ENCODE measurements at places on chromosomes 4 and X. TPM values are rescaled to one million over a fixed set of nuclear protein-coding genes. Genes with fewer than 3 reads are reported as not detected.

The NXF3 gene
- total RNA-seq, result not detected

The H2BW2 gene
- total RNA-seq, result not detected

The CDKL5 gene
- total RNA-seq, result 5.8 TPM

The KCTD8 gene
- total RNA-seq, result 3.1 TPM

The HSFX3 gene
- total RNA-seq, result not detected

The OPN1MW2 gene
- not detected for total RNA-seq

The PAGE4 gene
- total RNA-seq, result 2.6 TPM

The EGFL6 gene
- total RNA-seq, result 95.3 TPM

The BCORL1 gene
- total RNA-seq, result 1.4 TPM

The TCEAL2 gene
- not detected for total RNA-seq

The DCAF4L1 gene
- 1.7 TPM for total RNA-seq

The SHISA3 gene
- total RNA-seq, result 0.48 TPM

The ARHGAP6 gene
- total RNA-seq, result 5.1 TPM

GRCh38 chr4:40749717-40750460, at the start of gene NSUN7:
TSS of gene NSUN7 (plus strand) at chr4:40749955. CDS start at chr4:40750694, 739 bp downstream.
- DNase-seq, result peak; percentile 75

DNA sequence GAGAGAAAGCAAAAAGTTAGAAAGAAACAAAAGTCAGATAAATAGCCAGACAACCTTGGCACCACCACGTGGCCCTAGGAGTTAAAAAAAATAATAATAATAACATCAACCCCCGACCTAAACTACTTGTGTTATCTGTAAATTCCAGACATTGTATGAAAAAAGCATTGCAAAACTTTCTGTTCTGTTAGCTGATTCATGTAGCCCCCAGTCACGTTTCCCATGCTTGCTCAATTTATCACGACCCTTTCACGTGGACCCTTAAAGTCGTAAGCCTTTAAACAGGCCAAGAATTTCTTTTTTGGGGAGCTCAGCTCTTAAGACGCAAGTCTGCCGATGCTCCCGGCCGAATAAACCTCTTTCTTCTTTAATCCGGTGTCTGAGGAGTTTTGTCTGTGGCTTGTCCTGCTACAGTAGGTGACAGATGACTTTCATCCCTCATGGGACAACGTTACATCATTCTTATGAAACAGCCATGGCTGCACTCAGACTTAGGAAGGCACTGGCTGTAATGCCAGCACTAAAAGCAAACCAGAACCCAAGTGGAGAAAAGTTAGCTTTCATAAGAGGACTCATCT, 520 bp downstream of the ACOX3 start:
- DNase-seq, result no peak

DNA sequence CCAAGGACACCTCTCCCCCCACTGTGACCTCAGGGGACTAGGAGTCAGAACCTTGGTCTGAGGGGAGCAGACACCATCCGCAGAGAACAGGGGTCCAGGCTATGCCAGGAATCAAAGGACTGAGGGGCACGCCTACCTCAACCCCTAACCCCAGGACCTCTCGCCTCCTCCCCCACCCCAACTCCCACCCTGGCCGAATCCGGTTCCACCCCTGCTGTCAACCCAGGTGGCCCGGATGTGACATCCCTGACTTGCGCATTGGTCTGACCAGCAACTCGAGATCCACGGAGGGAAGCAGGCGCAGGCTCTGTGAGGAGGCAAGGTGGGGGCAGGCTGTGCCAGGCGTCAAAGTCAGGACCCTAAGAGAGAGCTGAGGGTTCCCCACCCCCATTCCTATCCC, 468 bp upstream of the MAGEA4 start:
- no peak for DNase-seq

- DNase-seq, result no peak
Observed at GRCh38 chrX:118855681-118856310, 32.2 kb downstream of the ZCCHC12 start.

GRCh38 chr4:153472122-153473037, 6.2 kb downstream of the TMEM131L start:
- DNase-seq, result no peak

DNA sequence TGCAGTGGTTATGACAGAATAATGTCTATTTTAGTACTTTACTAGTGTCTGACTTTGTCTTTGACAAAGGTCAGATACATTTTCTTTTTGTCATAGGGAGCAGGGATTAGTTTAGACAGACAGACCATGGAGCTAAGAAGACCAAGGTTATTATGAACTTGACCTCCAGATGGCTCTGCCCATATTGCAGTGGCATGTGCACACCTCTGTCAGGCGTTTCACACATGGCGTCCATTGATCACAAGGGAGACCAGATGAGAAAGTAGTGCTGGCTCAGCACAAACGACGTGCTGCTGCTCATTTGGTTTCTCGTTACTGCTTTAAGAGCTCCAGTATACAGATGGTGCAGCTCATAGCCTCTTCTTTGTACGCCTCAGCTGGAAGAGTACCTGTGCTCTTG, 56.3 kb upstream of the HPSE start:
- no peak for DNase-seq

- no peak for DNase-seq
Observed at GRCh38 chrX:43218198-43218597, 437.9 kb upstream of the MAOA start.

DNA sequence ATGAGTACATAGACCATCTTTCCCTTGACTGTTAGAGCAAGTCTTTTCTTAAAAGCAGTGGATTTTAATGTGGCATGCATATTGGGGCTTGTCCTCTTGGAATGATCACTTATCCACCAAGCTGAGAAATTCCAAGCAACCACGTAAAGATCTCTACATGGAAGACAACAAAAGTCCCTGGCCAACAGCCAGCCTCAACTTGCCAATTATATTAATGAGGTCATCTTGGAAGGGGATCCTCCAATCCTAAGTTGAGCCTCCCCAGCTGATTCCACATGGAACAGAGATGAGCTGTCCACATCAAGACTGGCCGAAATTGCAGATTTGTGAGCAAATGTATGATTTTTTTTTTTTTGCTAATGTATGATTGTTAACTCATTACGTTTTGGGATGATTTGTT, 20.6 kb upstream of the FTHL17 start:
- DNase-seq, result no peak

GRCh38 chr4:88846206-88846790, 148.7 kb upstream of the NAP1L5 start:
- no peak for DNase-seq

DNA sequence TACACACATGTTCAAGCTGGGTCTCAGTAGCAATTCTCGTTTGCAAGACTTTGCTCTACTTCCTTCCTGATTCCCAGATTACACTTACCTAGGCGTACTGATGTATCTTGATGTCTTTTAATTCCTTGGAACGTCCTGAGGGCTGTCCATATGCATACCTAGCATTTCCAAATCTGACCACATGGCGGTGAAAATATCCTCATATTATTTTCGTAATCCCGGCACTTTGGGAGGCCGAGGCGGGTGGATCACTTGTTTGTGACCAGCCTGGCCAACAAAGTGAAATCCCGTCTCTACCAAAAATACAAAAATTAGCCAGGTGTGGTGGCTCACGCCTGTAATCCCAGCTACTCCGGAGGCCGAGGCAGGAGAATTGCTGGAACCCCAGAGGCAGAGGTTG, 1786.3 kb upstream of the TENM3 start:
- no peak for DNase-seq

DNA sequence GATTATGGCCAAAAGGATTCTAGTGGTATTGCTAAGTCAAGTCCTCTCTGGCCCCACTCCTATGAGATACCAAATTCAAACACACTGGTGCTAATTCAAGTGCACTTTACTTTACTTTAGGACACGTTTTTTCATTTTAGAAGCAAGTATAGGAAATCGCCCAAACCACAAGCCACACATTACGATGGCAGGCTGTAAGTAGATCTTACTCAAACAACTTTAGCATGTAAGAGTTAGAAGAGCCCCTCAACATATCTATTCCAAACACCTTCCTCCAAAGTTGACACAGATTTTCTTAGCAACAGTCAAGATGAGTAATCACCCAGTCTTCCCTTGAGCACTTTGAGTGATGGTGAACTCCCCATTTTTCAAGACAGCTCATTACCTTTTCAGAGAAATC, 43.6 kb downstream of the DRD5 start:
- no peak for DNase-seq

DNA sequence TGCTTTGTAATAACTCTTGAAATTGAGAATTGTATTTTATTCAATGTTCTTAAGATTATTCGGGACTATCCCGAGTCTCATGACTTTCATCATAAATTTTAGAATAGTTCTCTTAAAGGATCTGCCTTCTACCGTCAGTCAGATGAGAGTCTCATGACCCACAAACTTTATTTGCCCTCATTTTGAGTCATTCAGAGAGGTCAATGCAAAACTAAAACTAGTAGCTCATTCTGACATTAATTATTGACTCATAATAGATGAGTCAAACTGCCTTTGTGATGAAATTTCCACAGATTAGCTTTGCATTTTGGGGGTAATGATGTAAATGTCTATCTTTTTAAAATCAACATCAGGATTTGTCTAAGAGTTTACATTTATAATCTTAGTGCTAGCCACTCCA, 1527.3 kb downstream of the TECRL start:
- no peak for DNase-seq

DNA sequence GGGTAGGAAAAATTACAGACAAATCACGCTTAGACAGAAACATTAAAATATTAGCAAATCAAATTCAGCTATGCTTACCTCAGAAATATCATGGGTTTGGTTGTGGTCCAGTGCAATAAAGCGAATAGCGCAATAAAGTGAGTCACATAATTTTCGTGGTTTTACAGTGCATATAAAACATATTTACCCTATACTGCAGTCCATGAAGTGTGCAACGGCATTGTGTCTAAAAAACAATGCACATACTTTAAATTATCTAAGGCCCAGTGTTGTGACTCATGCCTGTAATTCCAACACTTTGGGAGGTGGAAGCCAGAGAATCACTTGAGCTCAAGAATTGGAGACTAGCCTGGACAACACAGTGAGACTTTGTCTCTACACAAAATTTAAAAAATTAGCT, 195.7 kb upstream of the IL1RAPL1 start:
- DNase-seq, result no peak

DNA sequence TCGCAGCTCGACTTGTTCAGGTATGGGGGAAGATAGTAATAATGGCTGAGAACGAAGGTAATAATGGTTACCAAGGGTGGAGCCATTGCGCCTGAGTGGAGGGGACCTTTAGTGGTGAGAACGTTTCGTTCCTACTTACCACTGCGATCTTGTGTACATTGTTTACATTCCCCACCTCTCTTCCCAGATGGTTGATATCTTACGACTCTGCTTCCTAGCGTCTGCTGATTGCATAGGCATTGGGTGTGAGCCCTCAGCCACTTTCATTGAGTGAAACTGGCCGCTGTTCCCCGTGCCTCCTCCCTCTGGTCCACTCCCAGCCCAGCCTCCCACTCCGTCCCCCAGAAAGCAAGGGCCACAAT, 850 bp downstream of the IGBP1 start:
- no peak for DNase-seq

DNA sequence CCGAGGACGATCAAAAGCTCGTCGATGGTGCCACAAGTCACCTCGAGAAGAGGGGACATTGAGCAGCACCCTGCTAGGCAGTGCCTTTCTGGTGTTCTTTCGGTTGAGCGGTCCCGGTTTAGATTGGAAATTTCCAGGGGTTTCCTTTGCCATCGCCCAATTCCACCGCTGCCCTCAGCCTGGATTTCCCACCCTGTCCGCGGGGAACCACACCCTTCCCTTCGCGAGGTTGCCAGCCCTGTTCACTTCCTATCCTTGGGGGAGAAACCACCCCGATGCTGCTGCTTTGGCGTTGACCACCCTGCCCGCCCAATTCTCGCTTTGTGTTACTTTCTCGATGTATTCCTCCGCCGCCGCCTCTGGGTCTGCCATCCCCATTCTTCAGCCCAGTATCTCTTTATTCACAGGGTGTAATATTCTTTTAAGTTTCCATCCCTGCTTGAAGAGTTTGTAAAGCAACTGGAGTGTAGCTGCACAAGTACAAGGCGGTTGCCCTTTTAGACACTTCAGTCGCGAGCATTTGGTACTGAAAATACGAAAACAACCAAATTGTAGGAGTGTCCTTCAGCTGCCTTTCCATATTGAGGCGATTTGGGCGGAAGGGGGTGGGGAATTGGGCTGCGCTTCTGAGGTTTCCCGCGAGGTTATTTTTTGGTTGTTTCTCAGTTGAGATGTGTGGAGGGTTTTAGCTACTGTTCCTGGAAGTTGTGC, 1.1 kb downstream of the OGT start:
- peak; percentile 66 for DNase-seq

- DNase-seq, result peak; percentile 48
Observed at GRCh38 chr4:103934178-103934789, 214.5 kb upstream of the TACR3 start.

DNA sequence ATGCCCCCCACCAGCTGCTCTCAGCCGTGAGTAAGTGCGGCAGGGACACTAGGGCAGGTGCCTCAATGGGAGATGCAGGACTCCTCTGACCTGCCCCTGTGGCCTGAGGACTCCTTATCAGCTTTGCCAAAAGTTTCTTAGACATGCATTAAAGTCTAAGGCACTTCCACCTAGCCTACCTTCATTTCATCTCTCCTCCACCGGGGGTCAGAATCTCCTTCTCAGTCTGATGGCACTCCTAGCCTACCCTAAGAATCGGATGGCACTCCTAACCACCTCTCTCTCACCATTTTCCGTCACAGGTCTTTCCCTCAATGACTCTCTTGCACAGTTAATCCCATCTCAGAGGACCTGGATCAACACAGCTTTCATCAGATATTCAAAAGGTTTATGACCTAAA, 85.9 kb downstream of the OTC start:
- DNase-seq, result no peak

- DNase-seq, result no peak
Observed at GRCh38 chr4:87065021-87065420, 130.2 kb downstream of the AFF1 start.

GRCh38 chr4:37693450-37694190, 7.4 kb upstream of the RELL1 start:
- DNase-seq, result no peak

DNA sequence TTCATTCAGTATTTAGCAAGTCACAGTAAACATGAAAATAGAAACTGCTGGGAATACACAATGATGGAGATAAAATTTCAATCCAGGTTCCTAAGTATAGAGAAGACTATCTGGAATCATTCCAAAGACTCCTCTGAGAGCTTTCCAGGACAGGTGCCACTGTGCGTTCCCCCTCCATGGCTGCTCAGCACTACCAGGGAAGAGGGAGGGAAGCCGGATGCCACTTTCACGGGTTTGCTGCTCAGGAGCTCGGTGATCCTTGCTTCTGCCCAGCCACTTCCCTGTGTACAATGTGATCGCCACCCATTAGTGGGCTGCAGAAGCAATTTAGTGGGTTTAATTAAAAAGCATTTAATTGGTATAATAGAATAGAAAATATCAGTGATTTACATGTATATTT, 94.5 kb downstream of the FNIP2 start:
- DNase-seq, result no peak

- DNase-seq, result no peak
Observed at GRCh38 chr4:153623491-153623890, 60.6 kb upstream of the TLR2 start.
